ENCODE measurements at places on chromosomes 1 and 21. TPM values are rescaled to one million over a fixed set of nuclear protein-coding genes. Genes with fewer than 3 reads are reported as not detected.

Gene KCNK1
- 6.7 TPM for total RNA-seq

Gene GJA5
- 2.3 TPM for total RNA-seq

Gene CAPN8
- 0.25 TPM for total RNA-seq

Gene HSPA6
- not detected for total RNA-seq

Gene FAM163A
- not detected for total RNA-seq

Gene C4BPA
- not detected for total RNA-seq

Gene TDRD10
- not detected for total RNA-seq
